ENCODE measurements at places on chromosomes 3 and 15.

GRCh38 chr3:136114421-136114820, 81.7 kb downstream of the MSL2 start:
- no peak for DNase-seq

- DNase-seq, result no peak
These were observed 49.2 kb upstream of the P3H2 start for GRCh38 chr3:190169877-190170276.

DNA sequence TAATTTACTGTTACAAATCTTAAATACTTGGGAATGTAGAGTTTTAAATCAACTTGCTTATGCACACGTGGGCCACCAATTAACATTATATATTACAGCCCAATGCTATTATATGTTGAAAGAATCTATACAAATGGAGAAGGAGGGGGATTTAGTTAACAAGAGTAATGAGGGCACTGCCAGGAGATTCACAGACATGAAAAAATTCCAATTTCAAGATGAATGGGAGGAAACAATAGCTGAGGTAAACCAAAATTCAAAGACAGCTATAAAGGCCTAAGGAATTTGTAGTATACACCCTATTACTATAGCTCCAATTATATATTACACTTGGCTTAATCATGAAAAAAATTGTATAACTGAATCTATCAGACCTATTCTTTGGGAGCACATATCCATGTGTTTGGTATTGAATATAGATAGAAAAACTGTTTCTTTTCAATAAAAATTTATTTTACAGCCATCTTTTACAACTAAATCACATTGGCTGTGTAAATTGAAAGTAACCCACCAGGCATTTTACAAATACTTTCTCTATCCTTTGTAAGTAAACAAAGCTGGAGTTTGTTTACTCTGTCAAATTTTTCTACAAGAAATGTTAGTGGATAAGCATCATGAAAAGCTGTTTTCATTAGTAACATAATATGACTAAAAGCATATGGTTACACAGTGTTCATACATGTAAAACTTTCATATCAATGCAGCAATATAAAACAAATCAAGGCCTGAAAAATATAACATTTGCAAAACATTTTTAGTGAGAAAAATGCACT, 1045.8 kb downstream of the ROBO1 start:
- DNase-seq, result no peak

GRCh38 chr3:109685084-109686079, 348.0 kb upstream of the DPPA4 start:
- DNase-seq, result peak; percentile 55

DNA sequence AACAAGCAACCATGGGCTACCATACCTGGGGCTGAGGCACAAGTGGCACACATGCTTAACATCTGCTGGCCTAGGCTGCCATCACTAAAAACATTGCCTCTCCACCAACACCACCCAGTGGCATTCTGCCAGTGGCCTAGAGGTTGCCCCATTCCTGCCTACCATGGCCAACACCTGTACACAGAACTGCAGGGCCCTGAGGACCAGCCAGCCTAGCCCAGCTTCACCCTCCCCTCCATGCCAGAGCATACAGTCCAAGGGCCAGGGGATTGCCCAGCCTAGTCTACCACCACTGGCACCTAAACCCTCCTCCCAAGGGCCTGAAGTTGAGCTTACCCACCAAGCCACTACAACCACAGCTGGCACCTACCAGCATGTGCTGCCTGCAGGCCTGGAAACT, 35.3 kb downstream of the NEK10 start:
- DNase-seq, result no peak

DNA sequence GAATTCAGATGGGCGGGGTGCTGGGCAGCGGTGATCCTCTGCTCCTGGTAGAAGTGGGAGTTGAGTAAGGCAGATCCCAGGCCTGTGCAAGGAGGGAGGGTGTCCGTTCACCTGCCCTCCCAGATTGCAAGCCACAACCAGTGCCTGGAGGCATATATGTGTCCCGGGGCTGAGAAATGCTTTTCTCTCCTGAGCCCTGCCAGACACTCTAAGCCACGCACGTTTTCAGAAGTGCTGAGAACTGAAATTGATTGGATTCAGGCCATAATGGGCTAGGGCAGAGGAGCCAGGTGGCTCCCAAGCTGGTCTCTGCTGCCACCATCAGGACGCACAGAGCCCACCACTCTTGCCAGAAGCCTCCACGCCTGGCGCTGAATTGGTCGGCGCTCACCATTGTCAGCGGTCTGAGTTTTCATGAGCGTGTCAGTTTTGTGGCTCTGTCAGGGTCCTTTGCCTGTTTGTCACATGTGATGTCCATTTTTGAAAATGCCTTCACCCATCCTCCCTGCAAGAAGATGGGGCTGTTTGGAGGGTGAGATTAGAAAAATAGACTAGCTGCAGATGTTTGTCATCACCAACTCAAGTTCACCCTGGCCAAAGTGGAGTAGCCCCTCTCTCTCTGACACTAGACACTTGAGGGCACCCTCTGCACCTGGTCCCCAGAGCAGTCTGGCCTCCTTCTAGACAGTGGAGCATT, 15.4 kb upstream of the BFSP2 start:
- peak; percentile 55 for DNase-seq

DNA sequence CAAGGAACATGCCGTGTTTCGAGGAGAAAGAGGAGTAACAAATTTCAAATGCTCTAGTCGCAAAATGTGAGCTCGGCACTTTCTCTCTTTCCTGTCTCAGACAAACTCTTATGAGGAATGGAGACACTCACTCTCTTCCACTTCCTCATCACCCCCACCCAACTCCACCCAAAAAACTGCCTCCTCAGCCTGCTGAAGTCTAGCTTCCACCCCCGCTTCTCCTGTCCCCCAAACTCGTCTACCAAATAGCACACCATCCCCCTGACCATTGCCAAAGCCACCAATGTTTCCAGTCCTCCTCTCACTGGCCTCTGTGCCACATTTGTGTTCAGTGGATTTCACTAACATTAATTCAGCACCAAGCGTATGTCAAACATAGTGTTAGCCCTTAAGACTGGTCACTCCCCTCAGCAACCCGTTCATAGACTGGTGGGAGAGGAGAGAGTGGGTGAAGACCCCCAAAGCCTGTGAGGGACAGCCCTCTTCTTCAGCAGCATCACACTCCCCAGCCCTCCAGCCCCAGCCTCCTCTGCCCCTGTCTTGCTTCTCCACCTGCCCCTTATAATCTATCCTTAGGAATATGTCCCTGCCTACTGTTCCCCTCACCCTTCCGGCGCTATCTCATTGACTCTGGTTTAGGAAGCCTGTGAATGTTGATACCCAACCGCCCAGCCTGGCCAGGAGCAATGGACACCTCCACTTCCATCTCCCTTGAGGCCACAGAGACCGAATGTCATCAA, 77.3 kb downstream of the FAM174B start:
- no peak for DNase-seq
